Stimulated activated CD4-positive, alpha-beta T cell treated with anti-CD3 and anti-CD28 coated beads, Interleukin-2, amount 100 ng/mL, for 24 hours (primary cell): ENCODE measurements at places on chromosomes 6 and 20.

- DNase-seq, result peak; percentile 59
Measured at GRCh38 chr6:143513410-143513809, 1.9 kb upstream of the FUCA2 start.

DNA sequence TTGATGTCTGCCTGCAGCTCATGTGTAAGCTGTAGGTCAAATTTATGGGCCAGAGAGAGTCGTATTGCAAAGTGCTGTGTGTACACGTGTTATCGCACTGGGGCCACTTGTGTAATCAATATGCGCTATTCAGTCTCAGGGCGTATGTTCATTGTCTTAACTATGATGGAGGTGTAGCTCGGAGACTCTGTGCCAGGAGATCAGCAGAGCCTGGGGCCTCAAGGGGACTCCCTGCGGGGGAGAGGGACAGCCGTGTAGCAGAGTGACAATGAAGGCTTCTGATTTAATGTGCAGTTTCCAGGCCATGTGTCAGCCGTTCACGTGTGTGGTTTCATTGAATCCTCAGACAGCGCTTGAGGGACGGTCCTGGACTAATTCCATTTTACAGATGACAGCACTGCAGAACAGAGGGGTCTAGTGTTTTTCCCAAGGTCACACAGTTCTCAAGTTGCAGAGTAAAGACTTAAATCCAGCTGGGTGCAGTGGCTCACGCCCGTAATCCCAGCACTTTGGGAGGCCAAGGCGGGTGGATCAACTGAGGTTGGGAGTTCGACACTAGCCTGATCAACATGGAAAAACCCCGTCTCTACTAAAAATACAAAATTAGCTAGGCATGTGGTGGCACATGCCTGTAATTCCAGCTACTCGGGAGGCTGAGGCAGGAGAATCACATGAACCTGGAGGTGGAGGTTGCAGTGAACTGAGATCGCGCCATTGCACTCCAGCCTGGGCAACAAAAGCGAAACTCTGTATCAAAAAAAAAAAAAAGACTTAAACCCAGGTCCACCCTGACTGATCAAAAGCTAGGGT is 242.5 kb downstream of the PREX1 start:
- no peak for DNase-seq

DNA sequence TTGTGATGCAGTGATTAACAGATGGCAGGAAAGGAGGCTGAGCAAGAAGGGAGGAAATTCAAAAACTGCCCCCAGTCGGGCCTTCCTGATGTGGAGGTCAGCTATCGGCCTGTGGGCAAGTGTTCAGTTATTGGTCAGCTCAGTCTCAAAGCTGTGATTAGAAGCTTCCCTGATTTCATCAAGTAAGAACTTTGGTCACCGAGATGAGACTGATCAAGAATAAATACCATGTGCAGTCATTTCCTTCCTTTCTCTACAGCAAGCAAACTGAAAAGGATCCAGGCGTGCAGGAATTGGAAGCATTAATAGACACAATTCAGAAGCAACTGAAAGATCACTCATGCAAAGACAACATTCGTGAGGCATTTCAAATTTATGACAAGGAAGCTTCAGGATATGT is 69.7 kb downstream of the EFHC1 start:
- DNase-seq, result no peak

DNA sequence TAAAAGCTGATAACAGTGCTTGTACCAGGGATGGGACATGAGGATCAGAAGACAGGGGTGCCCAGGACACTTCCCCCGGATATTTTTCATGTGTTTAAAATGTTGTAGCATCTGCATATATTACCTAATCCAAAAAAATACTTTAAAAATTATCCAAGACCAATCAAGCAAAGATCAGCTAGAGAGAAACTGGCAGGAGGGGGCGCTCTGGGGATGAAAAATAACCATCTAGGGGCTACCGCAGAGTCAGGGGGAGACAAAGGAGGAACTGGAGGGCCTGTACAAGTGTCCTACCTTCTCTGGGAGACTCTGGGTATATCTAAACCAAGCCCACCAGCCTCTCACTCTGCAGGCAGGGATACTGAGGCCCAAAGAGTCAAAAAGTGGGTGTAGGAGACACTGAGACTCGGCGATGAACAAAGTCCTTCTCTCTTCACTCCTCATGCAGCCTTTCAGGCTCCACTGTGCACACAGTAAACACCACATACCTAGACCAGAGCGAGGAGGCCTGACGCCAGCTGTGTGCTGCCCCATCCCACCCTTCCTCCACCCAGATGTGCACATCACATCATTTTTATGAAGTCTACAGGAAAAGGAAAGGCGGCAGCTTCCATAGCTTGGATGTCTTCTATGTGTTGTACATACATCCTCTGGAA is 9.8 kb downstream of the RIMS4 start:
- no peak for DNase-seq

DNA sequence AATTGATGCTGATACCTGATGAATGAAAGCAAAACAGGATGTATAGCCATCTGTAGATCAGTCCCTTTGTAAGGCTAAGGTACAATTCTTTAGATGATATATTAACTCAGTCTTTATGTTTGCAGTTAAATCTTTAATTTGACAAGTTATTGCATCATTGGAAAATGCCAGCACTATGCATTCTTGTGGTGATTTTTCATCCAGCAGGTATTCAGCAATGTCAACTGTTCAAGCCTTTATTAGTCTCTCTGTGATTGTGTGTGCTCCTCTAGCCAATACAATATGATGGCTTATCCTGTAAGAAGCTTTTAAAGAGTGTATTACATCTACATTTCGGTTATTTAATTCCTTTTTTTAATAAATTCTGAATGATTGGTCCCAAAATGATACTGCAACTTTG is 34.3 kb downstream of the HLA-DMB start:
- no peak for DNase-seq

GRCh38 chr20:53643031-53643832 is 49.6 kb upstream of the ZNF217 start:
- DNase-seq, result peak; percentile 68

- no peak for DNase-seq
Measured at GRCh38 chr20:17645010-17645409, 37.0 kb downstream of the RRBP1 start.

- DNase-seq, result no peak
Measured at GRCh38 chr6:111710911-111711310, 105.2 kb upstream of the TRAF3IP2 start.

DNA sequence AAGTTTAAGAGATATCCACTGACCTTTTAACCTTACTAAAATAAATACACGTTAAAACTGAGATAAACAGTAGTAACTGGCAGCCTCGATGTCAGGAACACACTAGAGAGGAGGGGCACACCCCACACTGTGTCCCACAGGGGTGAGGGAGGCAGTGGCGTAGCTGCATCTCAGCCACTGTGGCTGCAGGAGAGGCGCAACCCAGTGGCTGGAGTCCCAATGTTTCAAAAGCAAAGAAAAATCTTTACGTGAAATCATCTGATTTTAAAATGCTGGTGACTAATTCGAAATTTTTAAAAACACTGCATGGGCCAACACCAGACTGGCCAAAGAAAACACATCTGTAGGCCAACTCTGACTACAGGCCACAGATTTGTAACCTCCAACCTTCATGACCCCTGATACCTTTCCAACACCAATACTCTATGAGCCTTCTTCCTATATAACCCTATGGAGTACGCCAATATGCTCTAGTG is 54.7 kb downstream of the TRAM2 start:
- no peak for DNase-seq

DNA sequence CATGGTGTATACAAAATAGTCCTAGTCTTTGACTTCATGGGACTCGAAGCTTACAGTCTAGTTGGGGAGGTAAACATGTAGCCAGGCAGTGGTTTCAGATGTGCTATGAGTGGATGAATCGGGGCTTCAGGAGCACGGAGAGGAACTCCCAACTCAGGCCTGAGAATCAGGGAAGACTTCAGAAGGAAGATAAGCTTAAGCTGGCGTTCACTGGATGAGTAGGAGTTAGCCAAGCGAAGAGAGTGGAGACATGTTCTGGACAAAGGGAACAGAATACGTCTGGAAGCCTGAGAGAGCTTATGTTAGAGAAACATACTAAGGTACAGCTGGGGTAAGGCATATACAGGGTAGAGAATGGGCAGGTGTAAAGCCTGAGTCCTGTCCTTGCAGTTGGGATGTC is 8.8 kb downstream of the CARMIL1 start:
- no peak for DNase-seq

GRCh38 chr6:2899596-2899995 is 3.5 kb downstream of the SERPINB9 start:
- DNase-seq, result peak; percentile 63

- no peak for DNase-seq
Measured at GRCh38 chr6:33710296-33711121, 991 bp downstream of the UQCC2 start.

DNA sequence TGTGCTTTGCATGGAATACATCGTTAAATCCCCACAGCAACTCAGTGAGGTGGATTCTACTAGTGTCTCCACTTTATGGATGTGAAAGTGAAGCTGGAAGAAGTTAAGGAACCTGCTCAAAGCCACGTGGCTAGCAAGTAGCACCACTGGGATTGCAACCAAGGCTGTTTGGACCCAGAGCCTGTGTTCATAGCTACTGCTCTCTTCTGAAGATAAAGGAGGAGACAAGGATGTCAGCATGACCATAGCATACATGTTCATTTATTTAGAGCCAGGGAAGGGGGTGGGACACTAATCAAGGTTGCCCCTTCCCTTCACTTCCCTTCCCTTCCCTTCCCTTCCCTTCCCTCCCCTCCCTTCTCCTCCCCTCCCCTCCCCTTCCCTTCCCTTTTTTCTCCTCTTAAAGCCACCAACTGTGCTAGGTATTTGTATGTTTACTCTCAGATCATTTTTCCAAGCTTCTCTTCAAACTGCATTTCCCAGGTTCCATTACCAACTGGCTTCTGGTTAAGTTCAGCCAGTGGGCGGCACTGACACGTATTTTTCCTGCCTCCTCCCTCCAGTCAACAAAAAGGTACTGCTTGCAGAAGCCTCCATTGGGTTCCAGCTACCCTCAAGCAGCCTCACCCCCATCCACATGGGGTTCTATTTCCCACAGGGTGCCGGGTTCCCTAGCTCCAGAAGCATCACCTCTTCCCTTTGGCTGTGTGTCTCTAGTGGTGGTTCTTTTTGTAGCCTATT is 134.9 kb downstream of the BCAS1 start:
- no peak for DNase-seq

GRCh38 chr6:20868397-20869096 is 334.3 kb downstream of the CDKAL1 start:
- no peak for DNase-seq

DNA sequence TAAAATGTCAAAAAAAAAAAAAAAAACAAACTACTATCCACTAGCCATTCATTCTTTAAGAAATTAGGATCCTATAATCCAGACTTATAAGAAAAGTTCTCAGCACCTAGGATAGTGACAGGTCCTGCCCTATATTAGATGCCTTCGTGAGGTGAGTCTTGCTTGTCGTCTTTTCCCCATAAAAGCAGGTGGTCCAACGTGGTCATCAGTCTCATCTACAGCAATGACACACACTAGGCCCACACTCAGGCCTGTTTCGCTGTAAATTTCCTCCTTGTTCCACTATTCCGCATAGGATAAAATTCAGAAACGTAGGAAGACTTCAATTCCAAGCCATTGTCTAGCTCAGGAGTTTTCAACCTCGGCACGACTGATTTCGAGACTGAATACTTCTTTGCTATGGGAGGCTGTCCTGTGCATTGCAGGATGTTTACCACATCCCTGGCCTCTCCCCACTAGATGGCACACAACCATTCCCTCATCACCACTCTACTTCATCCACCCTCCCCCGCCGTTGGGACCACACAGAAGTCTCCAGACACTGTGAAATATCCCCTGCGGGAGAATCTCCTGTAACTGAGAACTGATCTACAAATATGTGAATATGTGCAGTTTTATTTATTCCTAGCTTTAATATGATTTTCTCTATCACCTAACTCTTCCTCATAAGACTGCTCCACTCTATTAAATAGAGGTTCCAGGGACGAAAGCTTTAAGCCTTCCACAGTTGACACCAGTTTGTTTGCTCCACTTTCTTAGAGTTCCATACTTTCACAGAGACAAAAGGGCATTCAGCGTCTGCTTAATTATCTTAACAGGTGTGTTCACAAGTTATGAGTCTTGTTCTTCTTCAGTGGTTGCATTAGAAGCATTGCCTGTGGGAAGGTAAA is 346.3 kb downstream of the BMP2 start:
- no peak for DNase-seq

DNA sequence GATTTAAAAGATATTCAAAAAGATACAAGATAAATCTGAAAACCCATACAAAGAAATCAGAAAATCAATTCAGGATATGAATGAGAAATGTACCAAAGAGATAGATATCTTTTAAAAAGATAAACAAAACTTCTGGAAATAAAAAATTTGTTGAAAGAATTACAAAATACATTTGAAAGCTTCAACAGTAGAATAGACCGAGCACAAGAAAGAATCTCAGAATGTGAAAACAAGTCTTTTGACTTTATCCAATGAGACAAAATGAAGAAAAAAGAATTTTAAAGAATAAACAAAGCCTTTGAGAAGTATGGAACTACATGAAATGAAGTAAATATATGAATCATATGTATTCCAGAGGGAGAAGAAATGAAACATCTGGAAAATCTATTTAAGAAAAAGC is 1011.0 kb downstream of the EYS start:
- no peak for DNase-seq

- no peak for DNase-seq
Measured at GRCh38 chr6:15205321-15205720, 40.5 kb upstream of the JARID2 start.

DNA sequence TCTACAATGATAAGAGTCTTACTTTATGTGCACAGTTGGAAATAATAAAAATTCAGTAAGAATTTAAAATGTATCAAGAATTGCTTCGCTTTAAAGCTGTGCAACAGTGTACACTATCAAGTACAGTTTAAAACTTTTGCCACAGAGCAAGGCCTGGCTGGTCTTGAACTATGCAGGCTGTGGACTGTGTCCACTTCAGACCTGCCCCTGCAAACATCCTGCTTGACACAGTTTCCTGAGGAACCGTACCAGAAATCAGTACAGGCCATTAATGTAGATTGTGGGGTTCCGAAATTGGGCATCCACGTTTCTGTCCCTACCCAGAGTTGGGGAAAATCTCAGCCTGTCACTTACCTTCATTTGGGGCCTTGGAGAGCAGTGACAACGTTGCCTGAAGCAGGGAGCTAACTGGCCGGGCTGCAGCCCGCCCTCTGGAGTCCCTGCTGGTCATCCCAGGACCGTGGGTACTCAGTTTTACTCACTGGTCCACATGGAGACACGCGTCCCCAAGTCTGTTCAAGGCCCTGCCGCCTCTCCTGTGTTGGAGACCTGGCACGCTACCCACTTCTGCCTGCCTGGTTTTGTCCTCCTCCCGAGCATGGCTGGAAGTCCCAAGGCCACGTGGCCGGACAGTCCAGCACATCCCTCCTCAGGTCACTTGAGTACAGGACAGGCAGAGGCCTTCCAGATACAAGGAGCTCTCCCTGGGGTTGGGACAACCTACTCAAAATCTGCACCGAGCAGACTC is 8.4 kb downstream of the NINL start:
- no peak for DNase-seq
